ENCODE measurements at places on chromosomes 13 and 19.

DNA sequence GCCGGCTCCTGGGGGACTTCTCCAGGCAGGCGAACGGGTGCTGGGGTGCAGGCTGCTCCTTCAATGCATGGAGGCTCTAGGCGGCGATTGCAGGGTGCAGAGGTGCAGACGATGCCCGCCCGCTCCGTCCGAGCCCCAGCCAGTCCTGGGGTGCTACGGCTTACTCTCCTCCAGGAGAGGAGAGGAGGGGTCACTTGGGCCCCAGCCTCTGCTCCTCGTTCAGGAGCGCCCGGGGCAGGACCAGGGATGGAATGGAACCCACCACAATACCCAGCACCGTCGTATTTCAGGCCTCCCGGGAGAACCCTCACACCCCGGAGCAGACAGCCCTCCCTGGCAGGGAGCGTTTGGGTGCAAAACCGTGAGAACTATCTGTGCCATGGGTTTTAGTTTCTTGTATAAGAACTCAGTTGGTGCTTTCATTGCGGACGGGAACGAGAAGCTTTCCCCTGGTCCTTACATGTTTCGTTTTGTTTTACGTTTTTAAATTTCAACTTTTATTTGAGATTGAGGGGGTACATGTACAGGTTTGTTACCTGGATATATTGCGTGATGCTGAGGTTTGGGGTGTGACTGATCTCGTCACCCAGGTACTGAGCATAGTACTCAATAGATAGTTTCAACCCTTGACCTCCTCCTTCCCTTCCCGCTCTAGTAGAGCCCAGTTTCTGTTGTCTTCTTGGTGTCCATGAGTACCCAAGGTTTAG, 46.8 kb downstream of the ARHGEF18 start:
- DNase-seq, result no peak

DNA sequence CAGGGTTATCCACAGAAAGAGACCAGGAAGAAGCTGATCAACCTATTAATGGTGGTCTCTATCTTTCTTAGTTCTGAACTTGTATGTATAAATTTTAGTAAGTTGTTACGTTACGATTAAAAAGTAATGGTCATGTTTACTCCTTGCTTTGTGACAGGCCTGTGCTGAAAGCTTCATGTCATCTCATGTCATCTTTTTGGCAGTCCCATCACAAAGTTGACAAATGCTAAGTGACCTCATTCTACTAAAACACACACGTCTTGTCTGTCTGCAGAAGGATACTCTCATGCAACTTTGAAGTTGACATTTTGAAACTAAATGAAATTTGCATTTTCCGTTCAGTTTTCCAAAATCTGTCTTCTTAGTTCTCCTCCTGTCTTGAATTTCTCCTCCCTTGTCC, 345.9 kb downstream of the DNAJC15 start:
- DNase-seq, result no peak

DNA sequence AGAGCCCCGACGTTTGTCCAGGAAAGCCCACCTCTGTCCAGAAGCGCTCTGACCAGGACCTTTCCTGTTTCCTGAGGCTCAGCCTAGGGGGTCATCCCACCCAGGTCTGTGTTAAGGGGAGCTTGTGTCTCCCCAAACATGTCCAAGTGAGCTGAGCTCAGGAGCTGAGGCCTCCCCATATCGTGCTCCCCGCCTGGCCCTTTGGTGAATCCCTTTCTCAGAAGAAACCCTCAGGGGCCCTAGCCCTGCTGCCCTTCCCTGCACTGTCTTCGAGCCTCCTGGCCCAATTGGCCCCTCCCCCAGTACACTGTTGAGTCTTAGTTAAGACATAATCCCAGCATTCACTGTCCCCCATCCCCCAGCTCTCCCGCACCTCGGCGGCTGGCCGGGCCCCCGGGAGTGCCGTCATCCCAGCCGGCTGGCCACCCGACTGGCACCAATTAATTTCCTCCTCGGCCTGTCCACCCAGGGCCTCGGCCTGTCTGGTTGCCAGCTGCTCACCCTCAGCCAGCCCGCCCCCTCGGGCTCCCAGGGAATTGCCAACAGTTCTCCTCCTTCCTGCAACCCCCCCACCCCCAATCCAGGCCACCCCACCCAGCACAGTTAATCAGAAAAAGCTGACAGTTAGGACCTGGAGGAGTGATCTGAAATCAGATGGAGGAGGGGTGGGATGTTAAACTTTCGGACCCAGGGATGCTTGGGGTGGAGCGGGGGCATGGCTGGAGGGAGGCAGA, 13.6 kb downstream of the IER2 start:
- DNase-seq, result no peak

GRCh38 chr19:4370418-4371041, 27.2 kb downstream of the MPND start:
- no peak for DNase-seq

- DNase-seq, result no peak
Measured at GRCh38 chr19:32406161-32407003, 812 bp downstream of the DPY19L3 start.
